ENCODE measurements at places on chromosomes 11 and 22.

DNA sequence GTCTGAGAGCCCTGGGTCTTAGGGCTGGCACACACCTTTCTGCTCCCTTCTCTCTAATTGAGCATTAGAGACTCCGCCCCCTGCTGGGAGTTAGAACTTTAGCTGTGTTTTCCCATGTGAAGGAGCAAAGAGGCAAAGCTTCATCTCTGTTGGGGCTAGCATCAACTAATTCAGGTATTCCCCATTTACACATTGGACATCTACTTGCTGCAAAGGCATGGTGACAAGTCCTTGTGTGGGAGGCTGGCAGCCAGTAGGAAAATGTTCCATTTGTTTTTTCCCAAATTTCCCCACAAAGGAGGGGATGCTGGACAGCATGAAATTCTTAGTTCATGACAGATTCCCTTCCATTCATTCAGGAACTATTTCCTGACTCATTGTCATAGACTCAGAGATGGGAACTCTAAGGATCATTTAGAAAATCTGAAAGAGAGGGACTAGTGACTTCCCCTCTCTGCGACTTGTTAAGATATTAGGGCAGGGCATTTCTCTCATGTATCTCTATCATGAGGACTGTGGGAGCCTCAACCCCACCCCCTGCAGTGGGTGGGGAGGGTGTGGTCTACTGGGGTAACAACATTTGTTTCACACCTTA is 3.6 kb downstream of the CD44 start:
- peak; percentile 78 for DNase-seq

DNA sequence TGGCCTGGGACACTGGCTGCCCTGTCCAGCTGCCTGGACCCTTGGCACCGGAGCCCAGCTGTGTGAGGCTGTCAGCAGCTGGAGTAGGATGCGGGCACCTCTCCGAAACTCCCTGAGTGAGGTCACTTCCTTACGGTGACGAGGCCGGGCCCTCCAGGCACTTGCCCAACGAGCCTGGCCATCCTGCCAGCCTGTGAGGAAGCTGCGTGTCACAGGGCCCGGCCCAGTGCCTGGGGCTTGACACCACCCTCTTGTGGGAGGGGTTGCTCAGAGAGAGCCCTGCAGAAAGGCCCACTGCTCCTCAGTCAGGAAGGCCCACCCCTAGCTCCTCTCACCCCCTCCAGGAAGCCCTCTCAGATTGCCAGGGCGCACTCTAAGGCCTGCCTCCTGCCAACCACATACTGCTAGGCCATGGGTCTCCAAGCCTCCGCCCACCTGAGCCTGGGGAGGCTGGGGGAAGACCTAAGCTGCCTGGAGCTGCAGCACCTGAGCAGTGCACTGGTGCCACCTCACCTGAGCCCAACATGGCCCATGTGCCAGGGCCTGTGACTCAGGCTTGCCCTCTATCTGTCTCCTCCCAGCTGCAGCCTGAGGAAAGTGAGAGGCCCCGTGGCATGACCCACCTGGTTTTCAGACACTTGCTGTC is 4.3 kb upstream of the PHLDA2 start:
- peak; percentile 91 for DNase-seq

GRCh38 chr11:62710001-62710345 is 2.5 kb downstream of the GNG3 start:
- no peak for DNase-seq

DNA sequence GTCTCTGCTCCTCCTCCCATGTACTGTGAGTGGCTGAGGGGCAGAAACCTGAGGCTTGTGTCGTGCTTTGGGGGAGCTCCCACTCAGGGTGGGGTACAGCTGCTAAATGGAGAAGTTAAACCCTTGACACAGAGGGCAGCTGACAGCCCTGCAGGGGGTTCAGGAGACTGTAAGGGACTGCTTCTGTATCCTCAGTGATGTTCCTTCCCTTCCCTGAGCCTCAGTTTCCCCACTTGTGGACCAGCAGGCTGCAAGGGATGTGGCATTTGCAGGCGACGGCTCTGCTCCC is 15.6 kb downstream of the SYNGR1 start:
- no peak for DNase-seq

GRCh38 chr11:34433899-34434298 is 4.8 kb upstream of the CAT start:
- DNase-seq = peak; percentile 23
